ENCODE measurements at places on chromosomes 1 and 21.

- DNase-seq, result no peak
Measured at GRCh38 chr1:39086865-39087409, 60.8 kb downstream of the NDUFS5 start.

GRCh38 chr1:45493116-45493697 lies 2.2 kb upstream of the TESK2 start:
- peak; percentile 45 for DNase-seq

GRCh38 chr1:85202092-85202863 lies 1.5 kb upstream of the SYDE2 start:
- no peak for DNase-seq

- peak; percentile 72 for DNase-seq
Measured at GRCh38 chr1:206803221-206803730, 31.0 kb upstream of the IL10 start.

DNA sequence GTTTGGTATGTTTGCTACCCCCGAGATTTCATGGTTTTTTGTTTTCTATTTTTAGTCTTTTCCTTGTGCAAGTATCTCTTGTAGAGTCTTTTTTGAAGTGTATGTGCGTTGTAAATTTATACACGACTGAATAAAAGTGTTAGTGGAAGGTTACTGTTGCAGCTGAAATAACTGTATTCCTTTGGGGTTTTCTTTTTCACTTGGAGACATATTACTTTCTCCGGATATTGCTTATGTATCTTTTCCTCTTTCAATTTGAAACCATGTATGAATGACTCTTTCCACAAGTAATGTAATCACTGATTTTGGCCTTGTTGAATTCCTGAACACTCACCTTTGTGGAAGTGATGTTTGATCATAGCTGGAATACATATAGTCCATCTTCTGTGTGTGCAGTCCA lies 956 bp downstream of the URB2 start:
- DNase-seq, result no peak

- DNase-seq, result no peak
Measured at GRCh38 chr1:26921126-26921539, 410 bp upstream of the NUDC start.

- peak; percentile 62 for DNase-seq
Measured at GRCh38 chr1:198620951-198621824, 17.7 kb upstream of the PTPRC start.

GRCh38 chr21:38917043-38917774 lies 111.5 kb downstream of the ETS2 start:
- no peak for DNase-seq

DNA sequence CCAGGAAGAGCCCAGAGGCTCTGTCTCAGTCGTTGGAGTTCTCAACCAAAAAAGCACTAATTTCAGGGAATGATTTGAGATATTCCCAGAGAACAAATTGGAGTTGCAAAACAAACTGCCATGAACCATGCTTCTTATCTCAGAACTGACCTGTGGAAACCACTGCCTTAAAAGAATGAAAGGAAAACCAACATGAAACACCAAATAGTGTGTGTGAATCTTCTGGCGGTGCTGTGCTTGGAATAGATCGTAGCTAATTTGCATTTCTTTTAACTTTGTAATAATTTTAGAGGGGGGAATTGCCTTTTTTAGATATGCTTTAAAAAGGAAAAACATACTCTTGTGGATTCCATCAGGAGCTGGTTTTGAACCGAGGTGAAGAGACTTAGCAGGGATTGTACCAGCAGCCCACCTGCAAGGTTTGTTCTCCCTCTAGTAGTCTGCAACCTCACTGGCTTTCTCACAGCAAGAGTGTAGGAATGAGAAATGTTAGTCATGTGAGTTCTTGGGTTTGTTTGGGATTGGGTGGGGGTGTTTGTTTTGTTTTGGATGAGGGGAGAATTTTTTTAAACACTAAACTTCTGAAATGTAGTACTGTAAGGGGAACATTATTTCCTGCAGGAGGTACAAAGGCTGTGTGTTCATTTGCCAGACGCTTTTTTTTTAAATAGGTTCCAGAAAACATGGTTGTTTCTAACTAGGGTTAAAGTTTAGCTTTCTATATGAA lies 45.7 kb upstream of the ANGPTL1 start:
- no peak for DNase-seq

DNA sequence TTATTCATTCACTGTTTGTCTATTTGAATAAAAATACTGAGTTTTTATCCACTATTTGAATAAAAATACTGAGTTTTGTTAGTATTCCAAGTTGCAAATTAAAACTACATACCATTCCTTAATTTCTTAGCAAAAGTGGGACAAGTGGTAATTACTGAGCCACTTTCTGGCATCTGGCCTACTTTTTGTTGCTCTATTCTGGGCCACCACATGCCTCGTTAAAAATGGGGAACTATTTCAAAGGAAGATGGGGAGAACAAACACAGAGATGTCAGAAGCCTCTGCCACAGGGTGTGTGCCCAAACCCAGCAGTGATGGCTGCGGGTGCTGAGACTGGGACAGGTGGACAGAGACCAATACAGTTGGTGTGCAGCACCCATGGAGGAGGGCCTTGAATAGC lies 14.6 kb downstream of the PIGP start:
- no peak for DNase-seq

DNA sequence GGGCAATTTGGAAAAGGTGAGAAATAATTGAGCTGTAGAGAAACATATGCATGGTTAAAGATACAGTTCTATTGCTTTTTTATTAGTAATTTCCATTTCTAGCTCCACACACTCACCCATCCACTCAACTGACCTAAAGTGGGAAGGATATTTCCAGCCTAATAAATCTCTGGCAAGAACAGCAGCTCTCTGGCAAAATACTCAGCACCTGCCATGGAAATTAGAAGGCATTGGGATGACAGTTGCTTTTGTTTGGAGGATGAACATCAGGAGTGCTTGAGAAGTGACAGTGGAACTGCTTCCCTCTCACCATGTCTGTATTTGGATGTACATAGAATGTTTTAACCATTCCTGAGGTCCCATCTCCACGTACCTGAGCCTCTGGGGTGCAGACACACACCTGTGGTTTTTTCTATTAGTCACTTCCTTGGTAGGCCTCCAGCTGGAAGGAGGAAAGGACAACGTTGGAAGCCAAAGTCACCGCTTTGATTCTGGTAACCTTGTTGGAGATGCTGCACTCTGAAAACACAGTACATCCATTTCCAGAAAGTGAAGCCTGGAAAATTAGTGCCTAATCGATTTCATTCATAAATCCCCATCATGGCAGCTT lies 62.3 kb upstream of the RUNX1 start:
- no peak for DNase-seq

DNA sequence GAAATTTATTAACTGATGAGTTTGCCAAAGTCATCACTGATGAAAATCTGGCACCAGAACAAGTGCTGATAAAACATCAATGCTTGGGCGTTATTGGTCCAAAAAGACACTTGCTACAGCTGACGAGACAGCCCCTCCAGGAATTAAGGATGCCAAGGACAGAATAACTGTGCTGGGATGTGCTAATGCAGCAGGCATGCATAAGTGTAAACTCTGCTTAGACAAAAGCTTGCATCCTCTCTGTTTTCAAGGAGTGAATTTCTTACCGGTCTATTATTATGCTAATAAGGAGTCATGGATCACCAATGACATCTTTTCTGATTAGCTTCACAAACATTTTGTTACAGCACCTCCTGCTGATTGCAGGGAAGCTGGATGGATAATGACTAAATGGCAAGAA lies 402.0 kb downstream of the LTN1 start:
- DNase-seq, result no peak

DNA sequence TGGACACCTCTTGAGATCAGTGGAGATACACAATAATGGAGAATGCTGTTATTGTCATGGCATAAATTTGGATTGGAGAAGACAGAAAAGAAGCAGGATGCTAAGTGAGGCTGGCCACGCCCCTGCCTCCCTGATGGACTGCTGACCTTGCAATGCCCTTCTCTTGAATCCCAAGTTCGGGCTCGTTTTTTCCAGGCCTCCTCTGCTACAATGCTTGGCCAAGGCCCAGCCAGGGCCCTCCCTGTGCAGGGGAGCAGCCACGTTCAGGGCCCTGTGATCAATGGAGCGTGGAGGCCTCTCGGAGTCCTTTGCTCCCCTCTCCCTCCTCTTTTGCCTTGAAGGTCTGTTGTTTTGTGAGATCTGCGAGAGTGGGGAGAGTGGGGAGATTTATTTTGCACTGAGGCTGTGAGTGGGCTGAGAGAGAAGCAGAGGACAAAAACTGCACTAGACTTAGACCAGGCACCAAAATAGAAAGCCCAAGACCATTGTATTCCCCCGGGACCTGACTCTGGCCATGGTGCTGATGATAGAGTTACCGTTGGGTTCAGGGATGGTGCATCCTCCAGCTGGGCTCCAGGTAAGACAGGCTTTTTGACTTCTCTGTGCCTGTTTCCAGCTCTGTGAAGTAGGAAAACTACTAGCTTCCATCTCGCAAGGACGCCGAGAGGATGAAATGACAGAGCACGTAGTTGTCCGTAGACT lies 268.6 kb downstream of the KAZN start:
- no peak for DNase-seq

DNA sequence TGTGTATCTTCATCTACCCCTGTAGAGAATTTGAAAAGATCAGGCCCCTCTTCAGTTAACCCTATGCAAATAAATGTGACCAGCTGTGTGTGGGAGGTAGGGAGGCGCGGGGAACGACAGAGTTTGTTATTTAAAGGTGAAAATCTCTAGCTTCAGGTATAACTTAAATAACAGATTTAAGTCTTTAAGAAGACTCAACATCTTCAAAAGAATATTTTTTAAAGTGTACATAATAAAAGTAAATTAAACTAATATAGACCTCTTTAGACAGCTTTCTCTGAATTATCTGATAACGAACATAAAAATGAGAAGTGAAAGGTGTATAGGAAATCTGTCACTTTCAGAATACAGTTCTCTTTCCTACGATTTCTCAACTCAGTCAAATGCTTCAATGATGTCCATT lies 16.0 kb downstream of the ANGPTL3 start:
- DNase-seq, result no peak

- no peak for DNase-seq
Measured at GRCh38 chr1:97913506-97914139, 7.2 kb downstream of the DPYD start.

GRCh38 chr1:13666317-13666716 lies 33.7 kb upstream of the PRDM2 start:
- no peak for DNase-seq

GRCh38 chr1:208410409-208410808 lies 166.2 kb upstream of the PLXNA2 start:
- DNase-seq, result no peak

Measured in effector memory CD8-positive, alpha-beta T cell (primary cell).